IMR-90 (cell line): ENCODE measurements at places on chromosomes 2 and 18. TPM values are rescaled to one million over a fixed set of nuclear protein-coding genes. Genes with fewer than 3 reads are reported as not detected.

CDH20 gene
- total RNA-seq = not detected in 2 replicates

RAPGEF4 gene
- total RNA-seq = 3.2 and 3.6 TPM in 2 replicates

LIMS4 gene
- total RNA-seq = 2.5 and 3.6 TPM in 2 replicates

CAPN14 gene
- under 0.01 TPM in 2 replicates for total RNA-seq

CREG2 gene
- total RNA-seq = not detected in 2 replicates
